ENCODE measurements at places on chromosomes 2 and 18. TPM values are rescaled to one million over a fixed set of nuclear protein-coding genes. Genes with fewer than 3 reads are reported as not detected.

DNA sequence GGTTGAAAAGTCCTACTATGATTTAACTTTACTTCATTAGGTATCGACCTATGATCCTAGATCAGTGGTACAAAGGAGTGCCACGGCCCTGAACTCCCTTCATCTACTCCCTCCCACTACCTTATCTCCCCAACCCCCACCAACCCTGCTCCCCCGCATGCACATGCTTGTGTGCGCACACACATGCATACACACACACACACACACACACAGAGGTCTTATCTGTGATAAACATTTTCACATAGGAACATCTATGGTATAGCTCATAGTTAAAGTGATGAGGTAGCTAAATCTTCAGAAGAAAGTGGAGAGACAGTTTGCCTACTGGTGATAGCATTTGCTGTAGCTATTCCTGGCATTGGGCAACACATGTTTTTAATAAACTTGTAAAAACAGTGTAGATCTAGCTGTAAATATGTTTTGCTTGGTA is 471.3 kb downstream of the ZEB2 start:
- no peak for DNase-seq

GRCh38 chr2:144941743-144942488 is 422.0 kb upstream of the ZEB2 start:
- DNase-seq: no peak

- no peak for DNase-seq
Measured at GRCh38 chr2:68799140-68800026, 64.8 kb downstream of the ARHGAP25 start.

DNA sequence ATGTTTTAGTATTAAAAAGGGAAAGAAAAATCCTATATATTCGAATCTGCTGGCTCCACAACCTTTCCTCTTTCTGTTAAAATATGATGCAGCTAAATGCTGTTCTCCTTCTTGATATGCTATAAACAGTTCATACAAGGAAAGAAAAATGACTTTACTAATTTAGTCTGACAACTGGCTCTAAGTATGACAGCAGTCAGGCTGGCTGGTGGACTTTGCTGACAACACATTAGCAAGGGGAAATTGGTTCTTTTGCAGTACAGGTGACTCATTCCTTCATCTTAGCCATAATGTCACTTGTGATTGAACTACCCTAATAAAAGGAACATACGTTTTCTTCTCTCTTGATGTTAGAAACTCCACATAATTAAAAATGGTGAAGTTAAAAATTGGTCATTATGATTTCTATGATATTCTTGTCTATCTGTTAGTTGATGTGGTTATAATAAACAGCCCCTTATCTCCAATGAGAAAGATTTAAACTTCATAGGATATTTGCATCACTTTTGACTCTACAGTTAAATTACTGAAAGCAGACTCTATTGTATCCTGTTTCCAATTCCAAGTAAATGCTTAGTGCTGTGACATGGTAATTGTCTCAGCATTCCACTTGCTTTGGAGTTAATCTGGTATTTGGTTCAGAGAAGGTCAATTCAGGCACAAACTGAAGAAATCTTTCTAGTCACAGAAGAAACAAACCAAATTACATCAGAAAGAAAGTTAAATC is 315.3 kb upstream of the GULP1 start:
- DNase-seq: no peak

DNA sequence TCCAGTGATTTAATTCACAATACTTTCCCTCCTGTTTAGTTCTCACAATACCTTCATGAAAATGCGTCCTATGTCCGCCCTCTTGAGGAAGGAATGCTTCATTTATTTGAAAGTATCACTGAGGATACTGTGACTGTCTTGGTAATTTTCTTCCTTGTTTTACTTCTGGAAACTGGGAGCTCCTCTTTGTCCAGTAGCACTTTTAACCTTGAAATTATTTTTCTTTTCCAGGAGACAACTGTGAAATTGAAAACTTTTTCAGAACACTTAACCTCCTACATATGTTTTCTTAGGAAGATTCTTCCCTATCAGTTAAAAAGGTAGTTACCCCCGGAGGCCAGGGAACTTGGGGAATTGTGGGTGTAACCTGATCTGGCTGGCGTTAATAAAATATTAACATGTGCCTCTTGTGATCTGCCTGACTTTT is 58.9 kb upstream of the STON1 start:
- DNase-seq: peak; percentile 41

- DNase-seq: no peak
Measured at GRCh38 chr18:384897-385296, 115.6 kb downstream of the COLEC12 start.

- peak; percentile 5 for DNase-seq
Measured at GRCh38 chr2:218465987-218466633, 47.2 kb downstream of the VIL1 start.

DNA sequence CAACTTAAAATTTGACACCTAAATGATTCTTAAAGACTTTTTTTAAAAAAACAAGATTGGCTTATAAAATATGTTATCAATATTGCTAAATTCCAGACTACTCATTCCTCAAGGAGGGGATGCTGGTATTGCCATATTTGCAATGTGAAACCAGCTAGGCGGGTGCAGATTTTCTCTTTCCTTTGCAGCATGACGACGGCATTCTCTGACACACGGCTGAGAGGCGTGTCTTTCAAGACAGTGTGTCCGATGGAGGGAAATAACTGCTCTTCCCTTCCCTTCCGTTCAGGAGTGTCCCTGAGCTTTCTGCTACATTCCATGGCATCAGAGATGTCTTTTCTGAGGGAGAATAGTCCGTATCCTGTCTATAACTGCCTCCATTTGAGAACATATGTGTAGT is 38.2 kb upstream of the CNGA3 start:
- no peak for DNase-seq

- no peak for DNase-seq
Measured at GRCh38 chr2:52857722-52858121, 909.9 kb upstream of the CHAC2 start.

DNA sequence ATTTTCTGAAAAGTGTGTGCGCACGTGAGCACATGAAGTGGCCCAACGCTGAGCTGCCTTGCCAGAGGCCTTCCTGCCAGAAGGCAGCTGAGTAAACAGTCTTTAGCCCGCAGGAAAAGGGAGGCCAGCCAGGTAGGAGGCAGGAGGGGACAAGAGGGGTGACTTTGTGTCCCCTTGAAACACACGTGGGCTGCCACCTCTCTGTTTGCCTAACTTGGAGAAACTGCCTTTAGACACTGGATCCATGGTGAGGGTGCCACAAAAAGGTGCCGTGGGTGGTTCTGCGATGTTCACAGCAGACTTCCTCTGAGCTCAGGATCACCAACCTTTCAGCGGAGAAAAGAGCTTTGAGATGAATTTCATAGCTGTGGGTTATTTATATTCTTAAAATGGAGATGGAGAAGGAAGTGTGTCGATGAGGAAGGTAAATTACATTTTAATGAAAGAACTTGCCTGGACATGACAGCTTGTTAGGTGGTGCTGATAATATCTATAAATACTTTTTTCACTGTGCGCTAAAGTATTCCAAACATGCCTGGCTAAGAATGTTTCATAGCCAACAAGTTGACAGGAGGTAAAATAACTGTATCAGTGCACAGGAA is 36.6 kb upstream of the ASB1 start:
- DNase-seq: no peak

DNA sequence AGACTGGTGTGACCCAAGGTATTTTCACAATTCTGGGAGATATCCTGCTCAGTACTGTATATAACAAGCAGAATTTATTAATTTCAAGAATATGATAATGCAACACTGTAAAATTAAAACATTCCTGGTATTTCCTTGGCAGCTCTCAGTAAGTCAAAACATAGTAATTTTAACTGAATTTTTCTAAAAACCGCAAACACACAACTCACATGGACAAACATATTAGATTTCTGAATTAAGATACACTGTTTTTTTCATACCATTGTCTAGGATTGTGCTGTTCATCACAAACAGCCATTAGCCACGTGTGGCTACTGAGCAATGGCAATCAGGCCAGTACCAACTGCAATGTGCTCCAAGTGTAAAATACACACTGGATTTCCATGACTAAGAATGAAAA is 29.6 kb downstream of the LPIN2 start:
- no peak for DNase-seq

GRCh38 chr18:48973731-48974130 is 23.0 kb upstream of the SMAD7 start:
- no peak for DNase-seq

- no peak for DNase-seq
Measured at GRCh38 chr2:241768251-241768711, 8.3 kb upstream of the GAL3ST2 start.

GRCh38 chr2:107986278-107987217 is at the start of gene SLC5A7:
SLC5A7 (plus strand) TSS chr2:107986524; CDS start chr2:107988156, 1,632 bp downstream.
- DNase-seq: no peak

GRCh38 chr2:203126996-203127395 is 111.8 kb upstream of the CYP20A1 start:
- peak; percentile 21 for DNase-seq

GRCh38 chr2:199329466-199329865 is 128.3 kb downstream of the SATB2 start:
- DNase-seq: no peak

DNA sequence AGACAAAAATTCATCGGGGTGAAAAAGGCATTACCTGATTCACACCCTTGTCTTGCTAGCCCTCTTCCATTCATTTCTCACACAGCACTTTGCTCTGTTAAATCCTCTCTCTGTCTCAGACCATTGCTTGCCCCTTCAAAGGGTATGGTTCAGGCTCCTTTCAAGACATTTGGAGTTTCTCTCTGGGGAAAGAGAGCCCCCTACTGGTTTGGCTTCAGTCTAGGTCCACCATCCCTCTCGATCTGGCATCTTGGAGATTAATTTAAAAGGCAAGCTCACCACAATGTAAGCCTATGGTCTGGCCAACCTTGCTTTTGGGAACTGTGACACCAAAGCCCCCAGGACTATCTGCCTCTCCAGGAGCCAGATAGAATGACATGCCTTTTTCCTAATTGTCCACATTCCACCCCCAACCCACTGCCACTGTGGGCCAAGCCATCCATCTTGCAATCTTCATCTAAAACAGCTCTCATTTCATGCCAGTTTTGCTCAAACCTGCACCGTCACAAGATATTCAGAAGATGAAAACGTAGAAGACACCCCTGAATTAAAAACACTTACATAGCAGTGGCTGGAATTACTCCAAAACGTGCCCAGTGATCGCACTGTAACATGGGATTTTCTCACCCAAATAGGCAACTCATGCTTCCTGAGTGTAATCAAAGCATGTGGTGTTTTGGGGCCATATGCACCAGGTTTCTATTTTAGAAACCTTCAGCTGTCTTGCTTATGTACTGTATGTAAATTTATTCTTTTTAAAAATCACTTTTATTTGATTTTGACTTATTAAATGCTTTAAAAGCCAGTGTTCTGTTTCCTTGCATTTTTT is 93.9 kb downstream of the FARSB start:
- no peak for DNase-seq

DNA sequence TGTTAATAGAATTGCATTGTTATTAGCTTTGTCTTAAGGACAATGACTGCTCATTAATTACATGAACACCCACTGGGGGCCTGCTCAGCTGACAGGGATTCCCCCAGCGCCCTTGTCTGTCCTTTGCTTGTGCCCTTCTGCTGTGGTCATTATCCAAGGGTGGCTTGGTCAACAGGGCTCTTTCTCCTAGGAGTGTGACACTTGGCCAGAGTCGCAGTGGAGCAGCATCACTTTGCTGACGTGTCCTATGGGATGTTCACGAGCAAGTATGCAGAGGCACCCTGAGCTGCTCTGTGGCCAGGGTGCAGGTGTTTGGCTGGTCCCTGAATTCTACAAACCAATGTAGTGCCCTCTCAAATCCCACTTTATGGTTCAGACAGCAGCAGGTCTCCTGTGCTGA is 46.0 kb downstream of the PTGR3 start:
- no peak for DNase-seq

DNA sequence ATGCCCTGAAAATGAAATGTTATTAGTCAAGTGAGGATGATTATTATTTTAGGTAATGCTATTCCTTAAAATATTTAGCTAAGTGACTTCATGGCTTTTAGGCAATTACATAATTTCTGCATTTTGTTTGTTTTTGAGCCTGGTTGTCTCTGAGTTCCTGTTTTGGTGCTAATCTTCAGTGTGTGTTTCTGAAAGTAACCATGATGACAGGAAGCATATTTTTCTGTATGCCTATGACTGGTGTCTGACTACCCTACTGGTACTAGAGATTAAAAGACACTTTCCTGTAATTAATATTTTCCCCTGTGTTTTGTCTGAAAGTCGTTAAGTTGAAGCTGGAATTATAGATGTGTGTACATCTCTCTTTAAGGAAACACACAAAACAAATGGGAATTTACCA is 295.0 kb upstream of the SPRED2 start:
- no peak for DNase-seq

DNA sequence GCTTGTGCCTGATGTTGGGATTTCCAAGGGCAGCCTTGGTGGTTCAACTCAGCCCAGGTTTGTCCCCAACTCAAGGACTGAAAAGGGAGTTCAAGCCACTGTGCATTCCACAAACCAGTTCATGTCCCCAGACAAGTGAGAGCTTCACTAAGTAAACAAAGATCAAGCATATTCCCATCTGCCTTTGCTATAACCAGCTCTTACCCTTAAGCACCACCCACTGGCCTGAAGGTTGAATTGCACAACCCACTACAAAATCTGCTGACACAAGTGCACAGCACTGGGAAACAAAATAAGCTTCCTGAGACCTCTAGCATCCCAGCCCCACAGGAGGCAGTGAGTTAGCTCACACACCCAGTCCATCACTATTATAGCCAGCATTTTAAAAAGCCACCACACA is 516.7 kb downstream of the NR4A2 start:
- no peak for DNase-seq

DNA sequence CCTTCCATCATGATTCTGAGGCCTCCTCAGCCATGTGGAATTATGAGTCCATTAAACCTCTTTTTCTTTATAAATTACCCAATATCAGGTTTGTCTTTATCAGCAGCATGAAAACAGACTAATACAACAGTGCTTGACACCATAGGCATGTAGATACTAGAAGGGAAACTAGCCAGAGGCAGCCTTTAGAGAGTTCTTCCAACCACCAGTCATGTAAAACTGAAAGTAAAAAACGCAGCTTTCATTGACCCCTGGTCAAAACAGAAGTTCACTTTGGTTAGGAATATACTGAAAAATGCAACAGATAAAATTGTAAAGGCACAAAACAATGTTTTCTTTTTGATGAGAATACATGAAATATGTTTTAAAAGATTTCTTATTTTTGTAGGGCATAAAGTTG is 122.8 kb upstream of the L3MBTL4 start:
- no peak for DNase-seq

- DNase-seq: no peak
Measured at GRCh38 chr2:6657855-6658254, 207.9 kb downstream of the CMPK2 start.

Gene LTBP1
- polyA plus RNA-seq: 106 TPM

Gene POTEC
- polyA plus RNA-seq: not detected

Gene CLIP4
- 38.8 TPM for polyA plus RNA-seq

Gene CHRND
- polyA plus RNA-seq: not detected

Gene POTEJ
- 0.02 TPM for polyA plus RNA-seq

Gene LAMA1
- polyA plus RNA-seq: 3.2 TPM

Gene FSHR
- polyA plus RNA-seq: not detected

Gene CRYBA2
- 0.26 TPM for polyA plus RNA-seq

Gene PRSS56
- not detected for polyA plus RNA-seq

Gene ANKRD62
- not detected for polyA plus RNA-seq
